Progenitor cell of endocrine pancreas (in vitro differentiated cells): ENCODE measurements at places on chromosomes 11 and 22.

DNA sequence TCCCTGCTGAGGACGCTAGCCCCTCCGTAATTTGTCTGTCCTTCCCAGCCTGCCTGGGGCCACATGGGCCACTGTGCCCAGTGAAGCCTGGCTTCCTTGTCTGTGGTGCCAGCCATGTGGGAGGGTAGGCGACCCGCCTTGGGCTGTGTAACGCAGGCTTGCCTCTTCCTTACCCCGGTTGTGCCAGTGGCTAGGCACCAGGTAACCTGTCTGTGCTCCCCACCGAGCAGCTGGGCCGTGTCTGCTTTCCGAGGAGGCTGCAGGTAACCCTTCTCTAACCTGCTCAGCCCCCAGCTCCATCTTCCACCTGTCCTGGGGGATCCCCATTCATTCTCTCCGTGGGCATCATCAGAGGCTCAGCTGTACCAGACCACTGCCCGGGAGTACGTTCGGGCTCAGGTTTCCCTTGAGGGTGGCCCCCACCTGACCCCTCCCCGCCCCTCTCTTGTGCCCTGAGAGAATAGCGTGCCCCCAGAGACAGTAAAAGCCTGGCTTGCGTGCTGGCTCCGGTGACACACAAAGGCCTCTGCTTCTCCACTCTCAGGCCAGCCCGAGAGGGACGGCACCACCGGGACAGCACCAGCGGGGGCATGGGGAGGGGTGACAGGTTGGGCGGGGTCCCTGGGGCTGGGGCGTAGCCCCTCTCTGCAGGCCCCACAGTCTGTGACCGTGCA lies 79.1 kb downstream of the CDKN1C start:
- DNase-seq: peak; percentile 6

DNA sequence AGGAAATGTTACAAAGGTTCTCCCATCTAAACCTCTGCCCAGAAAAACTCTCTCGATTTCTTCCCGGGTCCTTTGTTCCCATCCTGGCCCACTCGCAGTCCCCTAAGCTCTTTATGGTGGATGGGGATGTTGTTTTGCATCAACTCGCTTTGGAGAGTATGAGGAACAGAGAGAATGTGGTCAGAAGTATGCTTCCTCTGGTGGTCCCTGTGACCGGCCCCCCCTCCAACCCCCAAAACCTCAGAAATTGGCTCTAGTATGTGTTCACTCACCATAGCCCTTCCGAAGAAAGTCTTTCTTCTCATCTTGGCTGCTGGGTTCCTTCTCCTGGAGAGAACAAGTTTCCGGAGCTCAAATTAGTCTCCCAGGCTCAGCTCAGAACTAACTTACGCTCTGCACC lies 54.4 kb downstream of the GRAMD1B start:
- no peak for DNase-seq

GRCh38 chr11:795634-796564 lies 2.2 kb downstream of the SLC25A22 start:
- no peak for DNase-seq

DNA sequence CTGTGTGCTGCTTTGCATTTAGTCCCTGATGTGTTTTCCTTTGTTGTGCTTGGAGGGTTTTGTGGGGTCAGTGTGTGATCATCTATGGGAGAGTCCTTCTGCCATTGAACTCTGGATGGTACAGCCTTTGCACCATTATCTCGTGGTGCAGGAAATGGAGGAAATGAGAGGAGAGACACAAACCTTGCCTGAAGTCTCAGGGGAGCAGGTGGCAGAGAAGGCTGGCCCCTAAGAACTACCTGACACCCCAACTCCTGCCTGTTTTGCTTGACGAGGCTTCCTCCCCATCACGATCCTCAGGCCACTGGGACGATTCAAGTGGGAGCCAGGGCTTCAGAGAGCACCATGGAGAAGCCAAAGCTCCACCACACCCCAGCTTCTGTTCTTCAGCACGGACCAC lies 1316.4 kb downstream of the TBC1D22A start:
- DNase-seq: no peak

- DNase-seq: no peak
These were observed 162.5 kb downstream of the COMMD9 start for GRCh38 chr11:36126678-36127077.

DNA sequence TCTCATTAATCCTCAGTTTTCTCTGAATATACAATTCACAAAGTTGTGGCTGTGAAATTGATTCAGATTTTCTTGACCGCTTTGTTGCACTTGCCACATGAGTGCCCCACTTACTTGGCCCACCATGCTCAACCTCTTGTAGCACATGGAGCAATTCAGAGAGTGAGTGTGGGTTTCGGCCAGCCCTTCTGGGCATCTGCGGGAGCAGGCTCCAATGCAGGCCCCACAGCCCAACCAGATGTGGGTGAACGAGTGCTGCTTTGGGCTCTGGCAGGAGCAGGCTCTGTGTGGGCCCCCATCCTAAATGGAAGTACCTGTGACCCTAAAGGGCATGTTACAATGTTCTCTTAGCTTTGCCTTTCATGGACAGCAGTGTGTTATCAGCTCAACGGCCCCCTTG lies 2338.6 kb downstream of the LRRC4C start:
- no peak for DNase-seq

DNA sequence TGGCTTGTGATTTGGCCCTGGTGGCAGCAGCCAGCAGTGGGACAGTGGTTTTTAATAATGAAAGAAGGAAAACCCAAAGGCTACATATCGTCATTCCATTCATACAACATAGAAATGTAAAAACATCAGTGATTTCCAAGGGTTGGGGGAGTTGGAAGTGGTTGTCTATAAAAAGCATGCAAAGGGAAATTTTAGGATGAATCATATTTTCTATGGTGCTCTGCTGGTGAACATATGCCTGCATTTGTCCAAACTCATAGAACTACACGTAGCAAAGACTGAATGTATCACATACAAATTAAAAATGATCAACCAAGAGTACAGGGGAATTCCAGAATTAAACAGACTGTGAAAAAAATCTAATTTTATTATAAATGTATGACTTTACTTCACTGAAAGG lies 11.1 kb downstream of the OR5B3 start:
- DNase-seq: no peak

- DNase-seq: no peak
These were observed 79.9 kb downstream of the MS4A13 start for GRCh38 chr11:60594998-60595642.

- DNase-seq: no peak
These were observed 64.1 kb downstream of the CLPB start for GRCh38 chr11:72370201-72370600.

- DNase-seq: no peak
These were observed 32.0 kb downstream of the BUD13 start for GRCh38 chr11:116740741-116741140.

- DNase-seq: no peak
These were observed 27.9 kb downstream of the CPT1A start for GRCh38 chr11:68813773-68814172.

DNA sequence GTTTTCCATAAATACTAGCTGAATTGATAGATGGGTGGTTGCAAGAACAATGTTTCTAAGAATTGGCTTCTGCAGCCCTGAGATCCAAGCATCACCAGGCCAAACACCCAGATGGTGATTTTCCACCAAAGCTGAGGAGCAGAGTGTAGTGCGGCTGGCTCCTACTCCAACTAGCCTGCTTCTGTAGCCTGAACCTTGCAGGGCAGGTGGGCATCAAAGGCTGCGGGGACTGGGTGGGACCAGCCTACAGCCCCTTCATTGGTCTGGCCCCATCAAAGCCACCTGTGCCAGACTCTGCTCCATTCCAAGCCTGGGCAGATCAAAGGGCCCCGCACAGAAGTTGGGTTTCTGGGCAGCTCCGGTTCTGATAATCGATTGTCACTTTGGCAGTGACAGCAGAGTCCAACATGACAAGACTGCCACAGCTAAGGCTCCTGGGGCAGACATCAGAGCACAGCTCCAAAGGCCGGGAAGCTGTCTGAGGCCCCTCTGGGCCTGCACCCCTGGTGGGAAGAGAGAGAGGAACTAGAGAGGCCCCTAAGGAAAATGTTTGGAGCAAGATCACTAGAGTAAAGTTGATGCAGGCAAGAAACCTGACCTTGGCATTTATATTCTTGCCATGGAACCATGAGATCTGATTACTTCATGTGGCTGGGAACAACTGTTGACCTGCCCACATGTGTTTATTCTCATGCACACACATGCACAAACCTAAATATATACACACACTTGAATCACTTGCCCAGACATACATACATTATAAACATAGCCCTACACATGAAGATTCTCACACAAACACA lies 582.9 kb downstream of the INSC start:
- no peak for DNase-seq
